ENCODE measurements at places on chromosomes 2 and 18.

DNA sequence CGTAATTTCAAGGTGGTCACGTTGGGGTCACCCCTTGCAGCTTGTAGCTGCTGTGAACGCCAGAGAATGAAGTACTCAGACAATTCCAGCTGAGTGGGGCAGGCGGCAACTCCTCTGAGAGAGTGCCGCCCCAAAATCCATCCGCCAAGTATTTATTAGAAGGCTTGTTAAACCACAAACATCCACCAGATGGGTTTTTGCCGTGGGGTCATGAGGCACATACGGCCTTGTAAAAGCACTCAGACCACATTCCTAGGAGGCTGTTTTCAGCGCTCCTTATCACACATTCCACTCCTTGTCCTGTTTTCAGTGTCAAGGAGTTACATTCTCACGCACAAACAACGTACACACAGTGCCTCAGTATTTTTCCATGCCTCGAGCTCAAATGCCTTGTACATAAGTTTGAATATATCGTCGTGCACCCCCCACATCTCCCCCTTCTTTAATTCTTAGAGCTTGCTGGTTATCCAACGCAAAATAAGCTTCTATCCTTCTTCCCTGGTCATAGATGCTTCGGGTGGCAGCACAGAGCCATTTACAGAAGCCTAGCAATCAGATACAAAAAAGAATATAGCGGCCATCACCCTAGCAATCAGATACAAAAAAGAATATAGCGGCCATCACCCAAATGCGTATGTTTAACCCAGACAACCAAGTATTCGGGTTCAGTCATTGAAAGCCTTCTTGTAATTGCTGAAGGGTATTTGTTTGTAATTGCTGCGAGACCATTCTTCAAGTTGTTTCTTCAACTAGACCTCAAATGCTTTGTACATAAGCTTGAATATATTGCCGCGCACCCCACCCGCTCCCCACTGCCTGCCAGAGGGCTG, 7.3 kb downstream of the ALPP start:
- DNase-seq: no peak

DNA sequence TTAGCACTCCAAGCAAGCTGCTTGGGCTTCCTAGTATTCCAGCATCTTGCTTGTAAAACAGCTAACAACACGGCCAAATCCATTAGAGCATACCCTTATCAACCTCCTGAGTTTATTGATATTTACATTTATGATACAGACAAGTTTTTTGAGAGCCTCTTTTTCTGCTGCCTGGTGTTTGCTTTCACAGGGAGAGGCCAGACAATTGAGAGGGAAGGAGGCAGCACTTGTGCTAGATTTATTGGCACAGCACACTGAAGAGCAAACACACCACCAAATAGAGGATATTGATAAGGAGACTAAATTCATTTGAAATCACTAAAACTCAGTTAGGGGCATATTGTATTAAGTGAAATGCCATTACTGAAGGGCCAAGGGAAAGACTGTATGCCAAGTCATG, 1142.3 kb upstream of the FANCL start:
- DNase-seq: no peak

- no peak for DNase-seq
These were observed 40.6 kb downstream of the METAP1D start for GRCh38 chr2:172040311-172040710.

GRCh38 chr18:9429662-9429993, 45.7 kb upstream of the RALBP1 start:
- no peak for DNase-seq

- DNase-seq: no peak
These were observed 128.8 kb upstream of the DLX2 start for GRCh38 chr2:172231508-172231907.

DNA sequence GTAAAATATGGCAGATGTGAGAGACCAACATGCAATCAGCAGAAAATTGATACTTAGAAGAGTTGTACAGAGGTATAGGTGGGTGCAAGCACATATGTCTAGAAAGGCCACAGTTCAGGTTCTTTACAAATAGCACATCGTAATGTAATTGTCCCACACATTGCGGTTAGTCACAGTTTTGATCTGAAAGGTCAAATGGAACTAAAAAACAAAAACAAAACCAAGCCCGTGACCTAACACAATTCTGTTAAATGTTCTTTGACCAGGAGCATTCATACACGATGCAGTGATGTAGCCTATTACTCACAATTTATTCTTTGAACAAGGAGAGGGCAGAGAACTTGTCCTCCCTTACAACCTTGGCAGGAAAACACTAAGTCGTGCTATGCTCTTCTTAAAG, 108.9 kb upstream of the MAP4K3 start:
- no peak for DNase-seq

- no peak for DNase-seq
These were observed 258.9 kb downstream of the METTL4 start for GRCh38 chr18:2312440-2312839.

DNA sequence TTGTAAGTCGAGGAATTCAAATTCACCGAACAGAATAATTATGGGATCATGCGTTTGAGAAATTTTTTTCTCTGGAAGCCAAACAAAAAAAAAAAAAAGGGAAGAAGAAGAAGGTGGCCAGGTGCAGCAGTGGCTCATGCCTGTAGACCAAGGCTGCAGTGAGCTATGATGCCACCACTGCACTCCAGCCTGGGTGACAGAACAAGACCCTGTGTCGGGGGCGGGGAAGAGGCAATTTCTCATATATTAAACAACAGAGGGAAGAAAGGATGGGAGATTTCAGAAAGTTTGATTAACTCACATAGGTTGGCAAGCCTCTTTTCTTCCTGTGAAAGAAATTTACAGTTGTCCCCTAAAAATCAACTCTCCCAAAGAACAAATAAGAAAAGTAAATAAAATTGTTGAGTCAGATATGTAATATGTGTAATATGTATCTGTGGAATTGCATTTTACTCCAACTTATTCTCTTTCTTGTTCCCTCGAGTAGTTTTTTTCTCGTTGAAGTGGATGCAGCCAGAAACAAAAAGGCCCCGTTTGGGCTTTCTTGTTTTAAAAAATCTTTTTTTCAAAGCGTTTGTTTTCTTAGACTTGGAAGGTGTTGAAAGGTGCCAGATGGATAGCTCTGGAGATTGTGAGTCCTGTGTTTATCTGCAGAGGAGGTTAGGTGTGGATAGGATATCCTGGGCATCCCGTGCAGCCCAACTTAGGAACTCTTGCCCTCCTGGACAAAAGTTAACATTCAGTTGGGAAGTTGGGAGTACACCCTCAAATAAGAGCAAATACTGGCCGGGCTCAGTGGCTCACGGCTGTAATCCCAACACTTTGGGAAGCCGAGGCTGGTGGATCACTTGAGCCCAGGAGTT, 25.4 kb upstream of the FMNL2 start:
- no peak for DNase-seq

DNA sequence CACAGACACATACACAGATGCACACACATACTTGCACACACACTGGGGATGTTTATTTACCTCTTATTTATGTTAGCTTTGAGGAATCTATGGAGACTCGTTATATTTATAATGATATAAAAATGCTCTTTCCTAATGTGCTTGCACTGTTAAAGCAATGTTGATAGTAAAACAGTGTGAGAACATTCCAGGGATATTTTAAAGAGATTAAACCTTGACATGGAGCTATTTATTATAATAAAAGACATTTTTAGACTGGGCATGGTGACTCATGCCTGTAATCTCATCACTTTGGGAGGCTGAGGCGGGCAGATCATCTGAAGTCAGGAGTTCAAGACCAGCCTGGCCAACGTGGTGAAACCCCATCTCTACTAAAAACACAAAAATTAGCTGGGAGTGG, 557.3 kb upstream of the ZNF804A start:
- DNase-seq: no peak

DNA sequence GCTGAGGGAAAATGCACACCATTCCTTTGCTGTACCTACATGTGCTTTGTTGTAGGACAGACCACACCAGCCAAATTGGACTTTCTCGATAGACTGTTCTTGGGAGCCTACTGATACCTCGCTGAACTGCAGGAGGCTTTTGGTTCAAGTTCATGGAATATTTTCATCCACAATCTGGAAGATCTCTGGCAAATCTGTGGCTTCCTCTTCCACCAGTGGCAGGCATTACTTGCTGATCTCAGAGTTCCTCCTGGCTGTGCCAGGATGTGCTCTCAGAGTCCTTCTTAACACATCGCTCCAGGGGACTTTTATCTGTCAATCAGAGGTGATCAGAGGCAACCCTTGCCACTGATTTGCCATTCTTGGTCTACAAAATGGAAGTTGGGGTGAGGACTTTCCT, 87.7 kb downstream of the PTGR3 start:
- no peak for DNase-seq

- no peak for DNase-seq
These were observed 77.4 kb downstream of the KCNF1 start for GRCh38 chr2:10989151-10989550.

- no peak for DNase-seq
These were observed 41.8 kb upstream of the LPIN2 start for GRCh38 chr18:3054780-3055179.

GRCh38 chr2:27049422-27050280, 1.8 kb upstream of the AGBL5 start:
- peak; percentile 17 for DNase-seq

GRCh38 chr2:237257471-237257951, 156.5 kb downstream of the COL6A3 start:
- no peak for DNase-seq

DNA sequence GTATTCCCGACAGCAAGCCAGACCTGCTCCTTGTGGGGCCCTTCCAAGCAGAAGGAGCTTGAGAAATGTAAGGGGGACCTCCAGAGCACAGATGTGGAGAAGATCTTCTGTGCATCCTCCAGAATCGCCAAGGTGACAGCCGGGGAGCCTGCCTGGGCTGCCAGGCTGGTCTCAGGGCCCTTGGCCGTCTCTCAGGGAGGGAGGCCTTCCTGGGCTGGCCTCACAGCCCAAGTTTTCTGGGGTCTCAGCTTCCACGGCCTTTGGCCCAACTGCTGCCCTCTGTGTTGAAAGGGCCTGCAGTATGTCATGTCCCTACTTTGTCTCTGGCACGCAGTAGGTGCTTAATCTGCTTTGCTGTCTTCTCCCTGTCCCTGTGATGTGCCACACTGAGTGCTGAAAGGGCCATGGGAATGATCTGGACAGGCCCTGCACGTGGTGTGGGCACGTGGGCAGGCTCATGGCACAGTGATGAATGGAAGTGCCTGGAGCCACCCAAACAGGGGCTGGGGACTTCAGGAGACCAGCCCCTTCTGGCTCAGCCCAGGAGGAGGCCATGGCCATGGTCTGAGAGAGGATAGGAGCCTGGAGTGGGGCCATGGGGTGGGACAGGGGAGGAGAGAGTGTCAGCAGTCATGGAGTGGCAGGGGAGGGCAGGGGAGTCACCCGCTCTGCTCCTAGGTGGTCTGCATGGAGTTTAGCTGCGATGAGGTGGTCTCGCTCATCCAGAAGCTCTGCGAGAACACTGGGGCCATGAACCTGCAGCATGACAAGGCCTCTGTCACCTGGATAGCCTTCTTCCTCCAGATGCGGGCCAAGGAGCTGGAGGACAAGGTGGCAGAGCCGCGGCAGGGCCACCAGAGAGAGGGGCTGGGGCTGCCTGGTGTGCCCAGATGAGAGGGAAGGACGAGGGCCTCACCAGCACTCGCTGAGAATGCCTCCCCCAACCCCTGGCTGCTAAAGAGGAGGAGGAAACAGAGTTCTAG, 35.4 kb downstream of the HJURP start:
- no peak for DNase-seq

DNA sequence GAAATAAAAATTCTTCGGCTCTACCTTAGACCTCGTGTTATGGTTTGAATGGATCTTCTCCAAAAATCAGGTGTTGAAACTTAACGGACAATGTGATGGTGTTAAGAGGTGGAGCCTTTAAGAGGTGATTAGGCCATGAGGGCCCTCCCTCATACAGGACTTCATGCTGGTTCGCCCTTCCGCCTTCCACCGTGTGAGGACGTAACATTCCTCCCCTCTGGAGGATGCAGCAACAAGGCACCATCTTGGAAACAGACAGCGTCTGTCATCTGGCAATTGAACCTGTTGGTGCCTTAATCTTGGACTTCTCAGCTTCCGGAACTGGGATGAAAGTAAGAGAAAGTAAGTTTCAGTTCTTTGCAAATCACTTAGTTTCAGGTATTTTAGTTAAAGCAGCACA, 126.3 kb upstream of the SPRED2 start:
- no peak for DNase-seq

GRCh38 chr2:25714740-25715139, 41.4 kb upstream of the DTNB start:
- DNase-seq: no peak

DNA sequence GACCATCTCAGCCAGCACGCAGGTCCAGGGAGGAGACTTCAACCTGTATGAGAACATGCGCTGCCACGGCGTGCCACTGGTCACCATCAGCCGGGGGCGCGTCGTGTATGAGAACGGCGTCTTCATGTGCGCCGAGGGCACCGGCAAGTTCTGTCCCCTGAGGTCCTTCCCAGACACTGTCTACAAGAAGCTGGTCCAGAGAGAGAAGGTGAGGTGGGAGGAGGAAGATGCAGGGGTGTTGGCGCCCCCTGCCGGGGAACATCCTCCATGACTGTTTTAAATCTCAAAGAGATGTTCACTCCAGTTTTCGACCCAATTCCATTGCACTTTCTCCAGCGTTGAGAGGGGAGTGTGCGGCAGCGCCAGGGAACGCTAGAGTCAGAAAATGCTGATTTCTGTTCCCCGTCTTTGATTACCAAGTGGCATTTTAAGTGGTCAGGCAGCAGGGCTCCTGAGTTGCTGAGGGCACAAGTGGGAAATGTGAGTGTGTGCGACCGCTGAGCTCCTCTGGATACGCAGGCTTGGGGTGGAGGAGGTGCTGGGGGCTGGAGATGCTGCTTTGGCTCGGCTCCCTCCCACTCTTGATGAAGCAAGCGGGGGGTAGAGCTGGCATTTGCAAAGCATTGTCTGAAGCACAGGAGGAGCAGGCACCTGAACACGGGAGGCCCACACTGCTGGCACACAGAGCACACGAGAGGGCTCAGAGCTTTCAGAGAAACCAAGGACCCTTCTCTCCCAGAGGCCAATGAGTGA, 27.7 kb upstream of the MAPRE3 start:
- peak; percentile 68 for DNase-seq

DNA sequence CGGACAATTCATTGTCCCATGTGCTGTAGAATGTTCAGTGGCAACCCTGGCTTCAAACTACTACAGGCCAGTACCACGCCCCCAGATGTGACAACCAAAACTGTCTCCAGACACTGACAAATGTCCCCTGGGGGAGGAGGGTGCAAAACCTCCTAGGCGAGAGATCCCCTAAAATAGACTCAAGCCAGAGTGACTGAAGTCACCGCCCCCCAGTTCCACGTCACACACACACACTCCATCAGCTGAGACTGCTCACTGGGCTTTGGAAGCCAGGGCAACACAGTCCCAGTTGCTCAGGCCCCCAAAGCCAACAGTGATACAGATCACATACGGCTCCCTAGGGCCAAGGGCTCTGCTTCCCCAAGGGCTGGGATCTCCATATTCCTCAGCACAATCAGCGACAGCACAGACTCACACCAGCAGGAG, 19.1 kb downstream of the HDAC4 start:
- no peak for DNase-seq

GRCh38 chr18:23240609-23240930, 105.3 kb downstream of the CABLES1 start:
- no peak for DNase-seq

All from tibial nerve (tissue), 4 donors.